Upper lobe of left lung (tissue), 6 donors: ENCODE measurements at places on chromosomes 5 and 9. TPM values are rescaled to one million over a fixed set of nuclear protein-coding genes. Genes with fewer than 3 reads are reported as not detected.

DNA sequence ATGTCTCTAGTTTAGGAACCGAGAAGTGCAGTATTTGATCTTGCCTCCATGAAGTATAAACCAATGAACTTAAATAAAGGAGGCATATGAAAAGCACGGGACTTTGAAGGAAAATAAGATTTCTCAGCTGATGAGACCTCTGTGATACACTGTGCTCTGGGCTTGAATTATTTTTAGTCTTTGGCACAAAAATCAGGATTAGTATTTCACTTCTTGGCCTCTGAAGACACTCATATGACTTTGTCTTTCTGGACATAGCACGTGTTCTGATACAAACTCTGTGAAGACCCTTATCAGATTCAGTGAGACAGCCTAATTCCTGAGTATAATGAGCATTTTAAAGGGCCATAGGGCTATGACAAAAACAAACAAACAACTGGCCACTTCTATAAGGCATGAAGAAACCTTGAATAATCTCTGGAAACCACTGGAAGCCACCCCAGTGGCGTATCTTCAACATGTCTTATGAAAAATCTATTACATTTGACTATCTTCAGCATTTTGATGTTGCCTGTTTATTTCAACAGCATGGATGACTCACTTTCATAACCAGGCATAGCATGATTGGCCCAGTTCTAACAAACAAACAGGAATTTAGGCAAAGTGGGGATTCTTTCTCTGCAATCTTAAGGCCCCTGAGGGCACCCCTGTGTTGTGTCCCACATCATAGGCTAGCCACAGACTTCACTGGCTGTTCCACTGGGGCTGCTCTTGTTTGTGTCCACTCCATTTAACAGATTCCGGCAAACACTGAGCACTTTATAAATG is 90.3 kb upstream of the ZNF462 start:
- no peak for DNase-seq

GRCh38 chr5:176781054-176781375 is 29.3 kb upstream of the UNC5A start:
- DNase-seq = peak; percentile 22

DNA sequence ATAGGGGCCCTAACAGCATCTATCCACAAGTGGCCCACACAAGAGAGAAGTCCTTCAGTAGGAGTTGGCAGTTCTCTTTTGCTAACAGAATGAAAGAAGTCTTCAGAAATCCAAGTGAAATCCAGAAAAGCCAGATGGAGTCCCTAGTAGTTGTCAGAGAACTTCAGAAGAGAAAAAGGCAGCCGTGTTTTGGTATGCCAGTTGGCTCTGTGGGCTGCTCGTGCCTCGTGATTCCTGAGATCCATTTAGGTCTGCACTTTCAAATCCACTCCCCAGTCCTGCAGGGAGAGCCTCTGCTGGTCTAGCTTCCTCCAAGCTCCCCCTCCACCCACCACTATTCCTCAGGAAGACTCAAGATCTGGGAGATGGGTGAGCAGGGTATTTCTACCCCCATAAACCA is 69.0 kb downstream of the CFAP90 start:
- no peak for DNase-seq

The REEP2 gene
- 0.98 TPM for total RNA-seq

The HK3 gene
- 106 TPM for total RNA-seq
